NCI-H1694 (cell line): ENCODE measurements at places on chromosomes 6 and 20.

DNA sequence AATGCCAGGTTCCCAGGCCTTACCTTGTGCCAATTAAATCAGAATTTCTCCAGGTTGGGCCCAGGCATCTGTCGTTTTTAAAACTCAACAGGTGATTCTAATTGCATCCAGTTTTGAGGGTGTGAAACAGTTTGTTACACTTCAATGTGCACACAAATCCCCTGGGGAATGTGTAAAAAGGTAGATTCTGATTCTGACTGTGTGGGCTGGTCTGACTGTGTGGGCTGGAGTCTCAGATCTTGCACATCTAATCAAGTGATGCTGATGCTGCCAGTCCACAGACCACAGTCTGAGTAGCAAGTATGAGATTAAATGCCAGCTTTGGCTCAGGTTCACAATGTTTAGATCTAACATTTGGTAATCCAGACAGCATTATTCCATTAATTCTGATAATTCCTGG is 12.5 kb upstream of the ETV7 start:
- DNase-seq: no peak

DNA sequence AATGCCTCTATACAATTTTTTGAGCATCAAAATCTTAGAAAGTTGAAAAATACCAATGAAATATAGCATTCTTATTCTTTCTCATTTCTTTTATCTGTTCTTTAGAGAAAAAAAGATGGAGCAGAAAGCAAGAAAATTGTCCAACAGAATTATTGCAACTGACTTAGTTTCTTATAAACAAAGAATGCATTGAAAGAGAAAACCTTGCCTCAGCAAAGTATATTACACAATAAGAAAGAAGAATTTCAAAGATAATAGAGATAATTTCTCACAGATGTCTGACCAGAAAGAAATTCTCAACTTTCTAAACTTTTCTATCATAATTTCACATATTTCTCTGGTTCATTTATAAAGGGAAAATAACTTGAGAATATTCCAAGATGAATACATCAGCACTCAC is 47.0 kb upstream of the PRND start:
- DNase-seq: no peak

DNA sequence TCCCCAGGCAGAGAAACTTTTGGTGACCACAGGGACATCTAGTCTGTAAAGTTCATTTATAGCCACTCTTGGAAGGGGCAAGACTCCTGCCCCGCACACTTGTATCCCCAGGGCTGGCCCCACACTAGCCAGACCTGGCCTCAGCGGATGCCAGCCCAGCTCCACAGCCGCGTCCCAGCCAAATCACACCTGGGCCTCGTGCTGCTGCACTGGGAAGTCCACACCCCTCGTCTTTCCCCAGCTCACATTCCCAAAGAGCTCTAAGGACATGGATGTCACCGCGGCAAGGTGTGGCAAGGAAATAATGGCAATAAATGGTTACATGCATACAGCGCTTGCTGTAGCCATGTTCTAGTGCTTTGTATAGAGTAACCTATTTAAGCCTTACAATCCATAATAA is 8.6 kb downstream of the IP6K3 start:
- DNase-seq: no peak

DNA sequence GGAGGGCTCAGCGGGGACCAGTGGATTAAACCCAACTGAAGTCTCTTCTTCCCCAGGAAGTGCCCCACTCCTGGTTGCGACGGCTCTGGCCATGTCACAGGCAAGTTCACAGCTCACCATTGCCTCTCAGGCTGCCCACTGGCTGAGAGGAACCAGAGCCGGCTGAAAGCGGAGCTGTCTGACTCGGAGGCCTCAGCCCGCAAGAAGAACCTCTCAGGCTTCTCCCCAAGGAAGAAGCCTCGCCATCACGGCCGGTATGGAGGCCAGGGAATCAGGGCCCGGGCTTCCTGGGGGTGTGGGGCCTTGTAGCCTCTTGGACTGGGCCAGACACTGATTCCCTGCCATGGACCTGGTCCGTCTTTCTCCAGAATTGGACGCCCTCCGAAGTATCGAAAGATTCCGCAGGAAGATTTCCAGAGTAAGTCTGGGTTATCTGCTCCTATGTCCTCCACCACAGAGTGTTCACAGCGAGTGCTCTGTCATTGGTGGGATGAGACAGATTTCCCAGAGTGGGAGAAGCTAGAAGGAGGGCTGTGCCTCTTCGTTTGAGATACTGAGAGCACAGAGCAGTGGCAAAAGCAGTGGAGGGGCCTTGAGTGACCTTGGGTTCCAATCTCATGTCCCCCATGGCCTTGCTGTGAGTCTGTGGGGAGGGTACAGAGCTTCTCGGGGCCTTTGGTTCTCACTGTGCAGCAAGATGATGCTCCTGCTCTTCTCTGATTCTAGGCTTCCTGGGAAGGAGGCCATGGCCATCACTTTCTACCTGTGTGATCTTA is 22.6 kb upstream of the SGK2 start:
- no peak for DNase-seq

DNA sequence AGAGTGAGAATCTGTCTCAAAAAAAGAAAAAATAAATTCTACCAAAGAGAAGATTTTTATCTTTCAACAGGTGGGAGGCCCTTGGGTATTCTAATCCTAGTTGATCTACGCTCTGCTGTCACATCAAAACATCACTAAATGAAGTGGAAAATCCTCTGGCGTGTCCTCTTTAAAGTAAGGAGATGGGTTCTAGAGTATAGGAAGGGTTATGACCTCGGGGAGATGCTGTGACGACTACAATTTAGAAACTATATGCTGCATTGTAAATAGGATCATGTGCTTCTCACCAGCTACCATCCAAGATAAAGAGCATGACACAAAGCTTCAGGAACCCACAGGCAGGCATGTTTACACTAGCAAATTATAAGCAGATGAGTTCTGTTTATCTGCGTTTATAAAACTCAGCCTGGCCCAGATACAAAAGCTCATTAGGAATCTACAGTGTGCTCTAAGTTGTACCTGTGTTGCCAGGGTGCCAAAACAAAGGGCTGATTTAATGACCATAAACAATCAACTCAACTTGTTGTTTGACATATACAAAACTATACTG is 197.1 kb upstream of the PLN start:
- DNase-seq: no peak

GRCh38 chr6:71349976-71350615 is 61.5 kb downstream of the OGFRL1 start:
- DNase-seq: no peak

DNA sequence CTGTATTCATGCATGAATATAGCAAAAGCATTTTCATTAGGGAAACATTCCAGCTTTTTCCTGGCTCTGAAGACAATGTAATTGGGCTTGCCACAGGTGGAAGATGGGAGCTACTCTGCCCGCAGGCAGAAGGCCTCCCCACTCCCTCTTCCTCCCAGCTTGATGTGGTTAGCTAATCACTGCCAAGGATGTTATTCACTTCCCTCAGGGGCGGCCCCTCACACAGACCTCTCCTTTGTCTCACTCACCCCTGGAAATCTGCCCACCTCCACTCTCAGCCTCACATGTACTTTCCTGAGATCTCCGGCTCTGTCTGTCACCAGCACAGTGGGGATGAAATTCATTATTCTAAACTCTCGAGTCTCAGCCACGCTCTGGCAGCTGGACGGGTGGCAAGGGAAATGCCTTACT is 100.7 kb downstream of the ANKRD60 start:
- no peak for DNase-seq

DNA sequence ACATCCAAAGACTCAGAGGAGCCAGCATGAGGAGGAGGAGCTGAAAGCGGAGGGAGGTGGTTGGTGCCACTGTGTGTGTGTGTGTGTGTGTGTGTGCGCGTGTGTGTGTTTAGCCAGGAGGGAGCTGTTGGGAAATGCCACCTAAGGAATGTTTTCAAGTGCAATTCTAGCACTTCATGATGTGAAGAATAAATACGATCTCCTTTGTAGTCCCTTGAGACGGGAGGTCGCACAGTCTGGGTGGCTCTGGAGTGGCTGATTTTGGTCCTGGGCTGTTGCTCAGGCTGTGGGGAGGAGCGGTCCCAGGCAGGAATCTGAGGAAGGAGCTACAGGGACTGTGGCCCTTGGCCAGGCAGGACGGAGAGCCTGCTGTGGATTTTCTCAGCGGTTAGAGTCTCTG is 93.7 kb downstream of the PPP1R14C start:
- no peak for DNase-seq

GRCh38 chr6:137432054-137432611 is 62.1 kb downstream of the OLIG3 start:
- peak; percentile 84 for DNase-seq

DNA sequence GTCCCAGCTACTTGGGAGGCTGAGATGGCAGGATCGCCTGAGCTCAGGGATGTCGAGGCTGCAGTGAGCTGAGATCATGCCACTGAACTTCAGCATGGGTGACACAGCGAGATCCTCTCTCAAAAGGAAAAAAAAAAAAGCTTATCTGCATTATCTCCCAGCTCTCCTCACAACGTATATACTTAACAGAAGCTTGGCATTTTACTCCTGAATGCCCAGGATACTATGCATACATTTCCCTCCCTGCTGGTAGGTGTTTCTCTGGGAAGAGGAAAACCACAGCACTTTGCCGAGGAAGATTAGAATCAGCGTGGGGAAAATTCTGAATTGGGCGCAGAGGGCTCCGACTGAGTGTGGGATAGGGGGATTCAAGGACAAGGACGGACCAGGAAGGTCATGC is 800.6 kb downstream of the DHX35 start:
- DNase-seq: no peak

DNA sequence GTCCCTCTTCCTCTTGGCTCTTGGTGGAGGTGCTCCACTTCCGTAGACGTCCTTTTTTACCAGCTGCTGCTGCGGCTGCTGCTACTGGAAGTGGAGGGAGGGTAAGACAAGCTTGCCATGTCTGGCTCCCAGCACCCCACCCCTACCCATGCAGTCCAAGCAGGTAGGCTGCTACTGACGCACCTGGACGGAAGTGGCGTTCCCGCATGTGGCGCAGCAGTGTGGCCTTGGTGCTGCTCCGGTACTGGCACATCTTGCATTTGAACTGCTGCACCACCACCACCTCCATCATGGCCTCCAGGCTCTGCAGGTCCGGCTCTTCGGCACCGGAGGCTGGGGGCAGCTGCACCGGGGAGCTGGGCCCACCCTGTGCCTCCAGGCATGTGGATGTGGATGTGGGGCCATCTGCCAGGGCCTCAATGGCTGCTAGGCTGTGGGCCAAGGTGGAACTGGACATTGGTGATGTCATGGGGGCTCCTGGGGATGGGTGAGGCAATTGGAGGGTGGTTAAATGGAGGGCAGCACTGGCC is 4.4 kb downstream of the ZNF335 start:
- no peak for DNase-seq

DNA sequence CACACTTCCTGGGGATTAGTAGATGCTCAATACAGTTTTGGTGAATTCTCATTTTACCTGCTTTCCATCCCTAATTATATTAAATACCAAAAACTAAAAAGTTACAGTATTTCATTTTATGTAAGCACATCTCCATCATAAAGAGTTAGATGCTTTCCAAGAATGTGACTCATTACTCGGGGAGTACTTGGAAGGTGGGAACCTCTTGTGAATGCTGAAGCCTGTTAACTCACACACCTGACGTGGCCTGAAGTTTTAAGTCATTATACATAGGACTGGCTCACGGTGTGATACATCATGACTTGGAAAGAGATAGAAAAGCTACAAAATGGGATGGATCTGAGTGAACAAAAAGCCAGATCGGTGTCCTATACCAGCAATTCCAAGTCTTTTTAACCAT is 2.2 kb upstream of the OSER1 start:
- DNase-seq: no peak

DNA sequence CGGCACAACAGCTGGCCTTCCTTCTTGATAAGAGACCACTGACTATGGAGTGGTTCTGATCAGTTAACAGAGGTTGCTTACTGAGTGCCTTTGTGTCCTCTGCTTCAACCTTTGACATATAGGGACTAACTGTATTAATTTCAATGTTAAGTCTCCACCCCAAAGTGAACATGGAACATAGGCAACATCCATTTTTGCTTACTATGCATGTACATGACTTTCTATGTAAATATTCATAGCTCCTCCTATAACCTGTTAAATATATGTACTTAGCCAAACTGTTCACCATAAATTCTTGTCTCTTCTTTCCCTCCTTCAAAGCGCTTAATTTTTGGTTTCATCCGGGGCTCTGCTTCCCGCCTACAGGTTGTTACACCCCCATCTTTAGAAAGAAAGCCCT is 334.8 kb downstream of the EPM2A start:
- DNase-seq: no peak

GRCh38 chr6:93183531-93183972 is 235.8 kb downstream of the EPHA7 start:
- DNase-seq: no peak

GRCh38 chr20:48257833-48258232 is 472.6 kb upstream of the SULF2 start:
- DNase-seq: no peak

DNA sequence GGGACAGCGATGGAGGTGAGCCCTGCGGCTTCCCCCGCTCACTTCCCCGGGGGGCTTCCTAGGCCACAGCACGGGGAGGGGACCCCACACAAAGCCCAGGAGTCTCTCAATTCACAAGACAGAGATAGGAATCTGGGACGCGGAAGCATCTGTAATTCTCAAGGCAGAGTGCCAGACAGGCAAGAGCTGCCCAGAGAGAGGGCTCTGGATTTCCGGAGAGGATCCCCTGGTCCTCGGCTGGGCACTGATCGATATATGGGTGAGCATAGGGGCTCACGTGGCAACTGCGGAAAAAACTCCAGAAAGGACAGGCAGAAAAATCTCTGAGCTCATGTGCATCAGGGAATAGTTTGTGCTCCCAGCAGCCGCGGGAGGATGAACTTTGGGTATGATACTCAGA is 296.2 kb downstream of the NRN1 start:
- no peak for DNase-seq

DNA sequence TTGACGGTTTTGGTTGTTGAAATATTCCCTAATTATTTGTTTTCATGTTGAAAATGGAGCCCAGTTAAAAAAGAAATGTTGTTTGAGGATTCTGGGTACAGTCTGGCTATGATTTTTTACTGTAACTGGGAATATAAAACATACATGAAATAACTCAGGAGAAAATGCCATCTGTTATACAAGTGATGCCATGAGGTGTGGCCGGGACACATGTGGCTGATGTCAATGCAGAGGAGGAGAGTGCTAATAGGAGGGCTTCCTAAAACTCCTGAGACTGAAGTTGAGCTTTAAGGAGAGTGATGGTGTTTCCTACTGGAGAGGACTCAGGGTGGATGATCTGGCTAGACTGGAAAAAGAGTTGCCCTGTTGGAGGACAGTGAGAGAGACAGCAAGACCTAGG is 12.7 kb downstream of the SCAND1 start:
- no peak for DNase-seq

- DNase-seq: peak; percentile 68
Observed at GRCh38 chr6:110528101-110528929, 51.9 kb upstream of the SLC22A16 start.

- DNase-seq: no peak
Observed at GRCh38 chr6:35296931-35297600, 552 bp upstream of the DEF6 start.

DNA sequence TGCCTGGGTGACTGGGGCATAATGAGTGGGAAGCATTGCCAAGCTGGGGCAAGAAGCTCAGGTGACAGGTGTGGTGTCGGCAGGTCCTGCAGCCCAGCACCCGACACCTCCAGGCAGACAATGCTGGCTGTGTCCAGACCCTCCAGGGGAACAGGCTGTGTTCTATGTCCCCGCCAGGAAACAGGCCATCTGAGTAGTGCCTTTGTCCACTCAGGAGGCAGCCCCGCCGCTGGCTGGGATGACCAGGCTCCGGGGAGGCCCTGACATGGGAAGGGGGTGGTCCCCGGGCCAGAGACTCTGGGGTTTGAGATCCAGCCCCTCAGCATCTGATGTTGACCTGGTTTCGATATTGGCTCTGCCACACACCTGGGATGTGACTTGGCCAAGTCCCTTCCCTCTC is 28.4 kb downstream of the SNPH start:
- no peak for DNase-seq

- no peak for DNase-seq
Observed at GRCh38 chr6:143515061-143515760, 3.7 kb upstream of the FUCA2 start.
